ENCODE measurements at places on chromosomes 3 and 15.

DNA sequence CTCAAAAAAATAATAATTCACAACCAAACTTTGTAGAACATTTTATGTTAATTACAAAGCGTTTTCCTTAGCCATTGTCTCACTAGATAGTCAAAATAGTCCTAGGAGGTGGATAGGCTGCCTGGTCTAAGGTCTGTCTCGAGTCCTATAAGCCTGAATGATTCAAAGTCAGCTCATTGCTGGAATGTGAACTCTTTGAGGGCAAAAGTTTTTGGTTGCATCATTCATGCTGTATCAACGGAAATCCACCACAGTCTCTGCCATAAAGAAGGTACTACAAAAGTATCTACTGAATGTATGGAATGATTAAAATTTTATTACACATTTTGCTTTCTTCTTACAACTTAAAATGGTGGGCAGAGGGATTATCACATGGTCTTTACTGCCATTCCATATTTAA lies 387.3 kb upstream of the RARB start:
- DNase-seq = peak; percentile 64

GRCh38 chr15:82823049-82823448 lies 13.6 kb downstream of the WHAMM start:
- DNase-seq = no peak

GRCh38 chr3:79414035-79414434 lies 353.8 kb downstream of the ROBO1 start:
- no peak for DNase-seq

- DNase-seq = no peak
Measured at GRCh38 chr3:15091575-15091974, 7.4 kb downstream of the RBSN start.

DNA sequence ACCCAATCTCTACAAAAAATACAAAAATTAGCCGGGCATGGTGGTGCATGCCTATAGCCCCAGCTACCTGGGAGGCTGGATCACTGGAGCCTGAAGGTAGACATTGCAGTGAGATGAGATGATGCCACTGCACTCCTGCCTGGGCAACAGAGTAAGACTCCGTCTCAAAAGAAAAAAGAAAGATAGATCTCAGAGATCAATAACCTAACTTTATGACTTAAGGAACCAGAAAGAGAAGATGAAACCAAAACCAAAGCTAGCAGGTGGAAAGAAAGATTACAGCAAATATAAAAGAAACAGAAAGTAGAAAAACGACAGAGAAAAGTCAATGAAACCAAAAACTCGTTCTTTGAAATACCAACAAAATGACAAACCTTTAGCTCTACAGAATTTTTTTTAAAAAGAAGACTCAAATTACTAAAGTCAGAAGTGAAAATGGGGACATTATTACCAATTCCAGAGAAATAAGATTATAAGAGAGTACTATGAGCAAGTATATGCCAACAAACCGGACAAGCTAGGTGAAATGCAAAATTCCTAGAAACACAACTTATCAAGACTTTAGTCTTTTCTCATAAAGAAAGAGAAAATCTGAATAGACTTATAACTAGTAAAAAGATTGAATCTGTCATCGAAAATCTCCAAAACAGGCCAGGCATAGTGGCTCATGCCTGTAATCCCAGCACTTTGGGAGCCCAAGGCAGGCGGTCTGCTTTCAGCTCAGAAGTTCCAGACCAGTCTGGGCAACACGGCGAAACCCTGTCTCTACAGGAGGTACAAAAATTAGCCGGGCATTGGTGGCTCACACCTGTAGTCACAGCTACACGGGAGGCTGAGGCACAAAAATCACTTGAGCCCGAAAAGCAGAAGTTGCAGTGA lies 35.0 kb downstream of the ACAP2 start:
- DNase-seq = no peak

Data from adipocyte (in vitro differentiated cells).